ENCODE measurements at places on chromosomes 7 and 10.
A peak's percentile ranks its signal among the peaks of the same experiment; 100 is the strongest.

GRCh38 chr7:155930527-155930926 lies 118.3 kb upstream of the SHH start:
- DNase-seq = no peak

- DNase-seq = peak; percentile 78
These were observed 58.9 kb downstream of the SH2D4B start for GRCh38 chr10:80596391-80597257.

- no peak for DNase-seq
These were observed 225.7 kb upstream of the NPVF start for GRCh38 chr7:25454020-25454419.

GRCh38 chr10:131569851-131570715 lies 258.6 kb upstream of the TCERG1L start:
- peak; percentile 5 for DNase-seq

DNA sequence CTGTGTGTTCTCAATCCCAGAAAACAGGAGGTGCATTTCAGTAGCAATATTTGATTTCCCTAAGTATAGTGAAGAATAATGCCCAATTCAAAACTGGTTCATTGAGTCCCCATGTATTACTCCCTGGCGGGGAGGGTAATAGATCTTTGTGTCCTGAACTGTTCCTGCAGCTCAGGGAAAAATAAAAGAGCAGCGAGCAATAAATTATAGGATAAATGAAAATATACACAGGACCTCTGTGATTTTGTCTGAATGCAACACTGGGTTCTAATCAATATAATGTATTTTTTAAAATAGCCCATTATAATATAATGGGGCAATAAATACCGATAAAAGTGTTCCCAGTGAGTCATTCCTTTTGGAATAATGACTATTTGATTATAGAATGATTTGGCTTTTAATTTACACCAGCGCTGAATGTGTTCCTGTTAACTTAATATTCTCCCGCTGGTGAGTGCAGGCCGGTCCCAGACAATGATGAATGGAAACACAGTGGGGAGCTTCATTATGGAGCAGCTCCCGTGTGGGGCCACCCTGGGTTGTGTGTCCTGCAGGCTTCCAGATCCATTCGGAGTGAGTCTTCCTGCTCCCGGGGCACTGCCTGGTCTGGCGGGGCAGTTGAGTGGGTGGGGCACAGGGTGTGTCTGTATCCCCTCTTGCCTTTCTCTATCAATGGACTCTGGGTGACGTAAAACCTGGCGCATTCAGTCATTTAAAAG lies 263.1 kb downstream of the ACTR3B start:
- DNase-seq = no peak

DNA sequence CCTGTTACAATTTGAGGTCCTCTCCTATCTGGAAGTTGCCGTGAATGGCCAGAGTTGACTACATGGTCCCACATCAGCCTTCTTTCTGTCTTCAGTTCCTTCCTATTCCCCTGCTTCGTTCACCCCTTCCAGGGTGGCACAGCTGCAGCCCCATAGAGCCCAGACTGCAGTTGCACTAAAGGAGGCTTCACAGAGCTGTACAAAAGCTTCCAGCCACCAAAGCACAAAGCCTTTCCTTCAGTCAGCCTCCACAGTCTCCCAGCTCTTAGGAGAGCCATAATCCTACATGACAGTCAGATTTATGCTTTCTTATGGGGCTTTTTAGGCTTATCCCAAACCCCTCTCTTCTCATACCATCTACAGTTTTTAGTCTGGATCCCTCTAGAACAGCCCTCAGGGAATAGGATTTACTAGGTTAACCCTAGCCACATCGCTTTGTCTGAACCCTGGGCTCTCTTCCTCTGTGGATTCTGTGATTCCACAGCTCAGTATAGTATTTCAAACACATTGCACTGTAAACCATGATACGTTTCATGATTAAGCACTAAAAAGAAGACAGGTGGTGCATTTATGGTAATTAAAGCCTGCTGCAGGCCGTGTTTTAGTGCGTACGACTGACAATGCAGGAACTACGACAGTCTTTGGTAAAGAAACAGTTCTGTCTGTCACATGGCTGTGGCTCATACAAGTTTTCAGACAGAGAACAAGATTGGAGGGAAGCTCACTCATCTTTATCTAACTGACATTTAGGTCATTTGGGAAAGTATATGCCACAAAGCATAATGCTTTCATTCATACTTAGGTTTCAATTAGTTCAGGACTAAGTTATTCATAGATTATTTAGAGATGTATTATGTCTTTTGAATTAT lies 208.3 kb upstream of the KMT2E start:
- DNase-seq = no peak

DNA sequence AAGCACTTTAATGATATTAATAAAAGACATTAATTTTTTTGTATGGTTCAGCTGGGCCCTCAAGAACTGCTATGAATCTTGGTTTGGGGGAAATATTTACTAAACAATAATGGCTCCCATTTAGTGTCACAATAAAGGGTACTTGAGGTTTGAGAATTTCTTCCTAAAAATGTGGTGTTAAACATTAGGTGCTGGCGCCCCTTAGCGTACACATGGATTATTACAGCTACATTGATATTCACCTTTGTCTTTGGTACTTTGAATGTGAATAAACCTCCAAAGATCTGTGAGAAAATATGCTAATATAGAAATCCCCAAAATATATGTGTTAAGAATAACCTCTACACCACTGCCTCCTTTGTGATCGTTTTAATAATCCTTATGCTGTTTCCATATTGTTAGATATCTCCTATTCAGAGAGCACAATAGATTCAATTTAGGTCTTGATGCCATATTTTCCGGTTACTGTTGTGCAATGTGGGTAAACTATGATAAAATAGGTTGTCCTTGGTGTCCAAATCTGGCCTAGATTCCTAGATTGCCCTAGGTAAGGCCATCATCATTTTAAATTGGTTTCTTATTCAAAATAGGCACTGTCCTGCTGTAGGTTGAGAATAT lies 161.8 kb upstream of the CACNA2D1 start:
- peak; percentile 73 for DNase-seq

DNA sequence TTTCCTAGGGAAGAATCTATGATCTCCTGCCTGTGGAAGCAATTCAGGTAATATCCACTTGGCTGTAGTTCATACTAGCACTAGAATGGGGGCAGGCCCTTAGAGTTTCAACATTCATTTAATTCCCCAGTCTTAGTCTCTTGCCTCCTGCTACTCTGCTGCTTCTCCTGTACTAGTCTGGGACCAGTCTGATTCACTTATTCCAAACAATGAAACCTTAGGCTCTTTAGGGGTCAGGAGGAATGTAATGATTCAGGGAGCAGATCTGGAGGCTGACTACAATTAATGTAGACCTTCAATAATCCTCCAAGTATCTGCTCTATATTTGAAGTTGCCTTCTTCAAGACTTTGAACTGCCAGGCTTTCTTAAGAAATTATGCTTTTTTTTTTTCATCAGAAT lies 101.8 kb downstream of the GNAT3 start:
- no peak for DNase-seq

DNA sequence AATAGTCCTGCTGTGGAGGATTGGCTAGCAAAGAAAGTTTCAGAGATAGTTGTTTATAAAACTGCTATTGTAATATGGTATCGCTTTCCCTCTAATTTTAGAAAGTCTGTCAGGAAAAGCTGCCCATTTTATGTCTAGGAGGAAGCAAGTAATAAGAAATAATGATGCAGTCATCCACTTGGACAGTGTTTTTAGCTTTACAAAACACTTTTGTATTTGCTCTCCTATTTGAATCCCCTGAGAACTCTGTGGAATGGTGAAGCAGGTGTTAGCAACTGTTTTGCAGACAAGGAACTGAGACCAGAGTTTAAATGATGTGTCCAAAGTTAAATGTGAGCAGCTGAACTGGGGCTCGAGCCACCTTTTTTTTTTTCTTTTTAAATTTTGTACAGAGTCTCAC lies 455.8 kb downstream of the XPNPEP1 start:
- DNase-seq = no peak

DNA sequence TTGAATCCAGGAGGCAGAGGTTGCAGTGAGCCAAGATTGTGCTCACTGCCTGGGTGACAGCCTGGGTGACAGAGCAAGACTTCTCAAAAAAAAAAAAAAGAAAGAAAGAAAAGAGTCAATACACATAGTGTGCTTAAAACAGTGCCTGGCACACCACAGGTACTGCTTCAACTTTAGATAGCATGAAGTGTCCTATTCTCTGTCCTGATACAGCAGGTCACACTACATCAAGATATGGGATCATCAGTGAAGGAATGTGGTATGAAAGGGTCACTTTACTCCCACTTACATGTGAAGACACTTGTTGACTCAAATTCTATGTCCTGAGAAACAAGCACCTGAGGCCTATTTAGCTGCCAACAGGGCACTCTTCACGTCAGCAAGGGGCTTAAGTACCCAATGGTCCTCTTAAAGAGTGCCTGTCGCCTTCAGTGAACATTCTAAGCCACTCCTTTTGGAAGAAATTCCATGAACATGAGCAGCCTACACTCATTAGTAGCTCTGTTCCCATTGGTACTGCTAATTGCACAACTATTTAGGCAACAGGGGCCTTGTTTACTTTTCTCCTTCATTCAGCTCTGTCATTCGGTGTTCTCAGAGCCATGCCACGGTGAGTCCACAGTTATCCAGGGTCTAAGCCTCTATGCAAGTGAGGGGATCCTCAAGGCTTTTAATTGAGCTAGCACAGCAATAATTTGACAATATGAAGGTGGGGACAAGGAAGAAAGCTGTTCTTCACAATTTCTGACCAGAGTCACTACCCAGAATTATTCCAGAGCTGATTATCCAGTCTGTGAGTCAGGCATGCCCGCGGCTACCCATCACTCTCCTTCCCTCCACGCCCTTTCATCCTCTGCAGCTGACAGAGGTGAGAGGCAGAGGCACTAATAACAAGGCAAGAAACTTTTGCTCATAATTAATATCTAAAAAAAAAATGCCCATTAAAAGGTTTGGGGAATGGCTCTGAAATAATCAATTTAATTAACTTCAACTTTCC lies 56.6 kb upstream of the PTN start:
- no peak for DNase-seq

DNA sequence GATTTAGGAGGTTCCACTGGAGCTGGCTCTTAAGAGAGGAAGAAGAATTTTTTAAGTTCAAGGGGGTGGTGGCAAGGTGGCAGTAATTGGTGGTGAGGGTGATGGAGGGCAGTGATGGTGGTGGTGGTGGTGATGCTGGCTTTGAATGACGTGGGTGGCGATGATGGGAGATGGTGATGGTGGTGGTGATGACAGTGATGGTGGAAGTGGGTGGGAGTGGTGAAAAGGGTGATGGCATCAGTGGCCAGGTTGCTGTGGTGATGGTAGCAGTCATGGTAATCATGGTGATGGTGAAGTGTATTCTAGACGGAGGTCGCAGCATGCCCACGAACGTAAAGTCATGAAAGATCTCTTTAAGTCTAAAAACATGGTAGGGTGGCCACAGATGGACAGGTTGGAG lies 197.3 kb downstream of the PTEN start:
- no peak for DNase-seq

GRCh38 chr10:44879531-44879899 lies 31.6 kb upstream of the TMEM72 start:
- no peak for DNase-seq

DNA sequence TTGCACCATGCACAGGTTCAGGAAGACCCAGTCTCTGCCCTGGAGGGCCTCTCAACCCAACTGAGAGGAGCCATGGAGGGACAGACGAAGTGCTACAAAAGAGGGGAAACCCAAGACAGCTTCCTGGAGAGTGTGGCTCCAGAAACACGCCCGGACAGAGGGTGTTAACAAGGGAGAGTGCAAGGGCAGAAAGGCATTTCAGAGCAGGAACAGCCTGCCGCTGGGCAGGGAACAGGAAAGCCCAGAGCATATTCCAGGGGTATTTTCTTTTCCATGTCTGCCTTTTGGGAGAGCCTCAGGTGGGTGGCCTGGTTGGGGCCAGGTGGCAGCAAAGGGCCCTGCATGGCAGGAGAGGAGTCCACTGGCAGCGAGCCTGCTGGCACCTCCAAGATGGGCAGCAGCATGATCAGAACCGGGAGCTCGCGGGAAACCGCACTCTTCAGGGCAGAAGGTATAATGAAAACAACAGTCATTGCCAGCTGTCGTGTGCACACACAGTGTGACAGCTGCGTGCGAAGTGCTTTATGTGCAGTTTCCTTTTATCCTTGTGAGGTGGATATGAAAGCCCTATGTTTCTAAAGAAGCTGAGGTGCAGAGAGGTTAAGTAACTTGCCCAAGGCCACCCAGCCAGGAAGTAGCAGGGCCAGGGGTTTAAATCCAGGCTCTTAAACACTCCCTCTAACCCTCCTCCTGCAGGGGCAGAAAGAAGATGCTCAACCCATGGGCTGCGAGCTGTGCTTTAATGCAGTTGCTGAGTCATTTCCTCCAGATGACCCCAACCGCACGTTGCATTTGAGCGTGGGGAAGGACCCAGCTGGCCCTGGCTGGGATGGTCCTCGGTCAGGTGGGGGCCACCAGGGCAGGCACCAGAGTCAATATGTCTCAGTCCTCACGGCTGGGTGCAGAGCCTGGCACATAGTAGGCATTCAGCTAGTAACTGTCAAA lies 128.6 kb downstream of the OAT start:
- peak; percentile 83 for DNase-seq

- no peak for DNase-seq
These were observed 57.8 kb downstream of the FAM185A start for GRCh38 chr7:102806613-102807012.

DNA sequence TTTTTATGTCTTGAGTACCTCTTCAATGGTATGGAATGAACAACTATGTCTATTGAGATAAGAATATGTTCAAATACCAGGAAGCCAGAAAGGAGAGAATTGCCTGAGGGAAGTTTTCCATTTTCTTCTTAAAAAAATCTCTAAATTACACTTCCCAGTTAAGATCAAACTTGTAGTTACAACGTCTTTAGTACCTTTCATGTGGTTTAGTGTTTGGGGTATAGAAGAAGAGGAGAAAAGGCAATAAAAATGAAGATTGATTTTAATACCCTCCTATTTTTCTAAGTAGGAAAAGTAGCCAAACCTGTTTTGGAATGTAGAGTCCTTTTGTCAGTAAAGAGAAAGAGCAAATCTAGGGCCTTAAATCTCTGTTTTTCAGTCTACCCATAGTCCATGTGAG lies 470.0 kb upstream of the SEMA3A start:
- no peak for DNase-seq

DNA sequence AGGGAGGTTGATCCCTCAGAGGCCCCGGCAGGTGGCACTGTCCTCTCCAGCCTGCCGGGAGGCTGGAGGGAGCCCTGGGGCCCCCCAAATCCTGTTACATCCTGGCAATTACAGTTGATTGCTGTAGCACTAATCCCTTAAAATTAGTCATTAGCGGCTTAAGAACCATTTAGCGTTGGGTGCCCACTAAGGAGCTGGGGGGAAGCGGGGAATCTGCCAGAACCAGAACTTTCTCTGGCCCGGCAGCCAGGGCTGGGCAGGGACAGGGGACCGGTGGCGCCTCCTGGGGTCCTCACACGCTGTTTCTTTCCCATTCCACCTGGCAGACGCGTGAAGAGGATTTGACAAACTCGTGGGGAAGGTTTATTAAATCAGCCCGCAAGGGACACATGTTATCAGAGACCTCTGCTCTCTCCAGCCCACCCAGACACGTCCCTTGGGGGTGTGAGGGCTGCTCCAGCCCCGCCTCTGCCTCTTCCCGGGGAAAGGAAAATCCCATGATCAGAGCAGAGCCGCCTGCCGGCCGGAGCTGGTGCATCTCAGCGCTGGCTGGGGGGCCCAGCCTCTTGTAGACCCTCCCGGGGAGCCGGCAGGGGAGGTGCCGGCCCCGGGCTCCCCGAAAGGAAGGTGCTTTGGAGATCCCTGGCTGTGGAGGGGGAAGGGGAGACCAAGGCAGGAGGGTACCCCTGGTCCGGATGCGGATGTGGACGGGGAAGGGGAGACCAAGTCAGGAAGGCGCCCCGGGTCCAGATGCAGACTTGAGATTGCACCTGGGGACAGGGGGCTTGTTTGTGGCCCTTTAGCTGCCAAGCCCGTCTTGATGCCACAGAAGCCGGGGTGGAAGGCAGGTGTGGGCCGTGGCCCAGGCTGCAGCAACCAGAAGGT lies 142.7 kb downstream of the ELFN1 start:
- no peak for DNase-seq
